ENCODE measurements at places on chromosomes 3 and 15. TPM values are rescaled to one million over a fixed set of nuclear protein-coding genes. Genes with fewer than 3 reads are reported as not detected.

PP2D1 gene
- not detected for total RNA-seq

MAGI1 gene
- 0.16 TPM for total RNA-seq

TUSC2 gene
- 26.8 TPM for total RNA-seq

ZNF502 gene
- 2.4 TPM for total RNA-seq

GP5 gene
- total RNA-seq, result 0.80 TPM

FOXB1 gene
- 0.29 TPM for total RNA-seq

DNA sequence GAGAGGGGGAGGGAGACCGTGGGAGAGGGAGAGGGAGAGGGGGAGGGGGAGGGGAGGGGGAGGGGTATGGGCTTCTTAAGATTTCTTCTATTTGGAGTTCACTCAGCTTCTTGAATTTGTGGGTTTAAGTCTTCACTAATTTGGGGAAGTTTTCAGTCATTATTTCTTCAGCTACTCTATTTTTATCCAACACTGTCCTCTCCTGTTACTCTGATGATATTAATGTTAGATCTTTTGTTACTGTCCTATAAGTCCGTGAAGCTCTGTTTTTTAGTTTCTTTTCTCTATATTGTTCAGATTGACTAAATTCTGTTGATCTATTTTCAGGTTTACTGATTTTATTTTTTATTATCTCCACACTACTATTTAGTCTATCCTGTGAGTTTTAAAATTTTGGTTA, 351.5 kb upstream of the TPM1 start:
- DNase-seq, result no peak

- no peak for DNase-seq
Measured at GRCh38 chr3:9205345-9206143, 43.9 kb downstream of the SRGAP3 start.

DNA sequence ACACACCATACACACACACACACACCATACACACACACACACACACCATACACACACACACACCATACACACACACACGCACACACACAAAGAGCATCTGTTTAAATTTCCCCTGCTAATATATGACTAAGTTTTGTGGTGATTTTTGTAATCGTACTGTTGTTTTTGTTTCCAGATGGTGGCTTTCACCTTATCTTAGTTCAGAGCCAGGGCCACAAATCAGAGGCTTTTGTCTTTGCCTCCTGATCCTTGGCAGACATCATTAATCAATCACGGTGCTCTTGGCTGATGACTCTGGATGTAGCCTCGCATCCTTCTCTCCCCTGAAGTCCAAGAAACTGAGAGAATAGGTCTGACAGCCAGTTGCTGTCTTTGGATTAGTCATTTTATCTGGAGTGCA, 52.1 kb downstream of the EDEM1 start:
- no peak for DNase-seq

GRCh38 chr3:72538070-72538745, 310.0 kb downstream of the SHQ1 start:
- peak; percentile 8 for DNase-seq

DNA sequence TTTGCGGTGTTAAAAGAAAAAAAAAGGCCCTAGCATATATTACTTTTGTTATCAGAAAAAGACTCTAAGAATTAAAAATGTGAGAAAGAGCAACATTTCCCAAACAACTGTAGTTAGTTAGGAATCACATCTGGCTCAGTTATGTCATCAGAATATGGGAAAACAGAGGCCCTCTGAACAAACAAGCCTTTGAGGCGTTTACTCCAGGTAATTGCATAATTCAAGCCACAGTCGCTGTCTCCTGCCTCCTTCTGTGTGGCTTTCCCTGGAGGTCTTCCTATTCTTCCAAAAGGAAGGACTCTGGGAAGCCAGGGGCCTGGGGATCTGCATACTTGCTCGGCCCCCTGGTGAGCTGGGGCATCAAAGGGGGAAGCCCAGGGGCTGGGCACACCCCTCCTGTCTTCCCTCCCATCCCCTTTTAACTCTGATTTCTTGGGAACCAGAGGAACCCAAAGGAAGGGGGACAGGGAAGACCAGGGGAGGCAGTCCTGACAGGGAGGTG, 3.7 kb upstream of the FAM107A start:
- no peak for DNase-seq

- no peak for DNase-seq
Measured at GRCh38 chr3:41044523-41044922, 154.8 kb upstream of the CTNNB1 start.

Data from activated naive CD8-positive, alpha-beta T cell treated with anti-CD3 and anti-CD28 coated beads for 36 hours (primary cell).